ENCODE measurements at places on chromosomes 7 and 10.

DNA sequence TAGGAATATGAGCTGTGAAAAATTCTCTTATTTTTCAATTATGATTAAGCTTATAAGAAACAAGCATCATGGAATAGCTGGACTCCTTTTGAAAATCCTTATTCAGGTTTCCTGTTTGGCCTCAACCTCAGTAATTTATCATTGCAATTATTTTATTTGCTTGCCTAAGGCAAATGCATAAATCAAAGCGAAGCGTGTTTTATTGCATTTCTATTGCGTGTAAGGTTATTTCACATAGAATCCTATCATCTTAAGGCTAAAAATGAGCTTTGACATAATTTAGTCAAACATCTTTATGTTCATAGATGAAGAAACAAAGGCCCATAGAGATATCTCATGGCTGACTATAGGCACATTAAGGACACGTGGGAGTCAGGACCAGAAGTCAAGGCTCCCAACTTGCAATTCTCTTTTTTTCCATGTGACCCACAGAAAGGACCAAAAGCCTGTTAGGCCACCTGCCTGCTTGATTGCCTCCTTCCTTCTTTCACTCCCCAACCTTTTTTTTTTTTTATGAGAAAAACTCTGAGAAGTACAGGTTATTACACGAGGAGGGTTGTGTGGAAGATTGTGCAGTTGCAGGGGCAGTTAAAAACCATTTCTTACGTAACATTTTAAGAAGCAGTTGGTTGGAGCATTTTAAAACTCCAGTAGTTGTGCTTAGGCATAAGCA, 261.0 kb downstream of the HDAC9 start:
- no peak for DNase-seq

DNA sequence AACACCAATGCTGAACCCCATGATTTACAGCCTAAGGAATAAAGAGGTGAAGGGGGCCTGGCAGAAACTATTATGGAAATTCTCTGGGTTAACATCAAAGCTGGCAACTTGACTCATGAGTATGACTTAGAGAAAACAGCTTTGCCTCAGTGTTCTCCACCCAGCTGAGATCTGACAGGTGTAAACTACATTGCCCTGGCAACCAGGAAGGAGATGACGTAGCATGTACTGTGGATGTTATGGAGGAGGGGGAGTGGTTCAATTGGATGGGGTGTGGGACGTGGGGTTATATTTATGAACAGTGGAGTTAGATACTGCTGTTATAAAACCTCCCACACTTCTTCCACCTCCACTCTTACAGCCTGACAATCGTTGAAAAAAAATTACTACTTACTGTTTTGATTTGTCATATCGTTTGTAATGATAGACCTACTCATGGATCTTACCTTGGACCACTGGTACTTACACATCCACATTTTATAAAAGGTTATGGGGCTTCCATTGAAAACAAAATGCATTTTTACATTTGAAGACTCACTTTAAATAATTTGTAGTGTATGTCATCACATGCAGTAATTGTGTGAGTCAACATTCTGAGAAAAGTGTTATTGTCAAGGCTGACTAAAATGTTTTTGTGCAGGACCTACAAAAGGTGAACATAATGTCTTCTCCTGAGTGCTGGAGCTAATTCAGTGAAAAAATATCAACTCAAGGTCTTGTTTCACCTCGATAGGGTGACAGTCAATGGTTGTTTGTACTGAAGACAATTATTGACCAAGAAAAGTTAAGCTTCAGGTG, 6.4 kb downstream of the OR2F1 start:
- DNase-seq, result no peak

- DNase-seq, result no peak
Observed at GRCh38 chr10:49302088-49302487, 3.1 kb downstream of the C10orf71 start.

- DNase-seq, result no peak
Observed at GRCh38 chr7:80165177-80165576, 30.5 kb downstream of the GNAI1 start.

- DNase-seq, result no peak
Observed at GRCh38 chr7:127578711-127579275, 6.6 kb downstream of the GCC1 start.

- no peak for DNase-seq
Observed at GRCh38 chr7:116324582-116324981, 114.2 kb downstream of the TES start.

DNA sequence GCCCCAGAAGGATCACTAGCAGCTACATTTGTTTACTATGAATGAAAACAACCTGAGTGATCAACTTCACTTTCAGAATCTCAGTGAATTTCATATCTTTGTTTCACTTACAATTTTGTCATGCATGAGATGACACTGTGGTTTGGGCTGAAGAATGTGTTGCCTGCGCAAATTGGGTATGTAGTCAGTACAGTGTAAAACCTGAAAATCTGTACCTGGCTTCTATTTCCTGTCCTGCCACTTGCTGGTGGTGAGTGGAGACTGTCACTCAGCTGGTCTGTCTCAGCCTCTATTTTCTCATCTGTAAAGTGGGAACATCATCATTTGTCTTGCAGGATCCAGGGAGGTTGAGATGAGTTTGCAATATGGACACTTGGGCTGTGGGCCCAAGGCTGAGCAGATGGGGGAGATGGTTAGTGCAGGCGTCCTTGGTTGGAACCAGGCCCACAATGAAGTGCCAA, 118.0 kb downstream of the WDFY4 start:
- DNase-seq, result no peak

GRCh38 chr7:36942955-36943354, 218.7 kb upstream of the AOAH start:
- no peak for DNase-seq

GRCh38 chr7:36232555-36232954, 79.5 kb downstream of the EEPD1 start:
- DNase-seq, result no peak

DNA sequence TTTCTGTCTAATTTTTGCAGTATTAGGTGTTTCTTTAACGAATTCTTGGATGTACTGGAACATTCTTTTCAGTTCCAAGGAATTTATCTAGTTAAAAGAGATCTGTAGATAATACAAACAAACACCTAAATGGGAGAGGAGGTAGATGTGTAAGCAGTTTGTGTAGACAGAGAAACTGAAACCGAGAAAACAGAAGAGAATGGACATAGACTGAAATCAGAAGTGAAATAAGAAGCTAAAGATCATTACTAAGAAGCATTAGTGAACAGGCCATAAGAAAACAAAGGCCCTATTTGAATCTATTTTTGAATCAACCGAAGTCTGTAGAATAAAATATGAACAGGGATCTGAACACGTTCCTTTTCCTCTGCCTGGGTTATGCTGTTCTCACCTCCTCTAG, 26.5 kb upstream of the TMEM229A start:
- no peak for DNase-seq

DNA sequence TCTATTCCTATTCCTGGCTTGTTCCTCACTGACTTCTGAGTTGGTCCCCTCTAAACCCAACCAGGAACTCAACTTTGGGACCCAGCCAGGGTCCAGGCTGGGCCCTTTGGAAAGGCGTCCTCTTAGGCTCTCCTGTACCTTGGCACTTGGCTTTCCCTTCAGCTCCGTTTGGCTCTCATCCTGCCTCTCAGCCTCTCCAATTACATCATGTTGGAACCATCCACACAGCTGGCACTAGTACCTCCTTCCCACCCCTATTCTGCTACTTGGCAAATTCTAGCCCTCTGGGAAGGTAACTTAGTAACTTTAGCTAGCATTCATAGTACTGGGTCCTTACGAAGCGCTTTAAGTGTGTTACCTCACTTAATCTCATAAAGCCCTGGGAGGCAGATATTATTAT, 205.3 kb upstream of the HABP2 start:
- DNase-seq, result no peak

GRCh38 chr7:127080576-127080975, 172.2 kb downstream of the GRM8 start:
- DNase-seq, result no peak

GRCh38 chr7:123640583-123640982, 15.1 kb upstream of the LMOD2 start:
- no peak for DNase-seq

DNA sequence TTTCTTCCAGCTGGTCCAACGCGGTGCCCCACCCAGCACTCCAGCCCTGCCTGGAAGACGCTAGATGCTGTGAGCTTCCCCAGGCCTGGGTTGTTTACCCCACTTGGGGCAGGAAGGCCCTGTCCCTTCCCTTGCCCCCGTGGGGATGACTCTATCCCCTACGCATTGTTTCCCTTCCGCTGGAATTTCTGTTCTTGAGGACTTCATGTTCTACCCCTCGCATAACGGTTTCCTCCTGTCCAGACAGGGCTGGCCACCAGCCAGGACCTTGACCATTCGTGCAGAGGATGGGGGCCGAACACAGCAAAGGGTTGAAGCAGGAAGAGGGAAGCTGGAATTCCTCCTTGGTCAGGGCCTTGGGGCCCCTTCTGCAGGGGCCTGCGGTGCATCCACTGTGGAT, 14.7 kb upstream of the SERPINE1 start:
- no peak for DNase-seq

DNA sequence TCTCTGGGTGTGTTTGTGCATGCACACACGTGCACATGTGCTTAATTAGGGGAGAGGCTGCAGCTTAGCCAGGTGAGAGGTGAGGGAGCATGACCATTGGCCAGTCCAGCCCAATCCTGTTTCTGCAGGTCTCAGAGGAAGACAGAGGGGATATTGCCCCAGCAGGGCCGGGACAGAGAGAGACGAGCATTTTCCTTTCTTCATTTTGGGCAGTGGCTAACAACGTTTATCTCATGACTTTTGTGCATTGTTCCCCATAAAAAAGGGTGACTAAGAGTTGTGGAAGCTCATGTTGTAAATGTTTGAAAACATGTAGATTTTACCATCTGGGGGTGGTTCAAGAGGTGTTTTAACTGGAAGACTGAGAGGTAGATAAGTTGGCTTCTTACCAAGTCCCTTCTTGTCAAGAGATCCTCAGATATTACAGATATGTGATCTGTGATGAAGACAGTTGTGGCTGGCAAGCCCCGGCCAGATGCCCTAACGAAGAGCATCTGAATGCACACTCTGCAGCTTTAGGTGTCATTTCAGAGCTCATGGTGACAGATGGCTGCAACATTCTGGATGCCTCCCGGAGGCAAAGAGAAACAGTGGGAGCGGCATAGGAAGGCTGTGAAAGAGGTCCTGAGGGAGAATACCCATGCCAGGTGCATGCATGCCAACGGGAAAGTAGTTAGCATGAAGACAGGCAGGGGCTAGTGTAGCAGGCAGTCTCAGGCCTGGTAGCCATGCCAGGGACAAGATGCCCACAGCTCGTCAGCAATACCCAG, 16.7 kb upstream of the DMBT1 start:
- no peak for DNase-seq

DNA sequence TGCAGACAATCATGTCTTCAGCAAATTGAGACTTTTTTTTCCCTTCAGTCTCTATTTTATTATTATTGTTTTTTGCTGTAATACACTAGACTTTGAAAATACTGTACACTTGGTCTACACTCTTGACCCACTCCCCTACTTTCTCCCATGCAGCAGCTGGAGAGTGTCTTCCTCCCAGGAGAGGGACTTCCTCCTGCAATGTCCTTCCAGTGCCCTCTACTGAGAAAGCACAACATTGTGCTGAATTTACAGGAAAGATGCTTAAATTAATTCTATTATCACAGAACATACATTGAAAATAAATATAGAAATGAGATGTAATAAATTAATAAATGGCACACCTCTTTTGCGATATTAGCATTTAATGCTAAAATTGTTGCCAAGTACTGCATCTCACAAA, 411.3 kb downstream of the CCSER2 start:
- DNase-seq, result no peak

DNA sequence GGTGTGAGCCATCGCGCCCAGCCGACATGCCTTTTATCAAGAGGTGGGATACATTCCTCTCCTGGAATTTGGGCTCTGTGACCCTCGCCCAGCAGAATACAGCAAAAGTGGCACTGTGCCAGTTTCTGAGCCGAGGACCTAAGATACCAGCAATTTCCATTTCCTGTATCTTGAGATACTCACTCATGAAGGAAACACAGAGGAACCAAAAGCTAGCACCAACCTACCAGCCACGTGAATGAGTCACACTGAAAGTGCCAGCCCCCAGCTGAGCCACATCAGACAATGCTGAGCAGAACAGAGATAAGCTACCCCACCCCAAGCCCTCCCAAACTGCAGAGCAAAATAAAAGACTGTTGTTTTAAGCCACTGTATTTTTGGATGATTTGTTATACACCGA, 56.3 kb downstream of the CACUL1 start:
- DNase-seq, result no peak

DNA sequence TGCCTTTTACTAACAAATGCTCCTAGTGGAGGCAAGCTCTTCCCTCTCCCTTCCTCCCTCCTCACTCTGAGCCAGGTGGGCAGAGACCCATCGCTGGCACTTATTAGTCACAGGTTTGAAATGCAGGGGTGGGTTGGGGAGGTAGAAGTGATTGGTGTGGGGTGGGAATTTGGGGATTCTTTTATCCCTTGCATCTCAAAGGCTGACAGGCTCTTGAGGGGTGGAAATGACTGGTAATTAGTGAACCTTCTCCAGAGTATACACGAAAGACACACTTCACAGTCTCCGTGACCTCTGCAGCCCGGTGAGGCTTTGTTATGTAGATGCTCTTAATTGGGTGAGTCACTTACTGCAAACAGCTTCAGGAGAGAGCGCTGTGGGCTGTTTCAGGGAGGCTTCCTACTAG, 13.9 kb upstream of the LRMDA start:
- DNase-seq, result peak; percentile 30

DNA sequence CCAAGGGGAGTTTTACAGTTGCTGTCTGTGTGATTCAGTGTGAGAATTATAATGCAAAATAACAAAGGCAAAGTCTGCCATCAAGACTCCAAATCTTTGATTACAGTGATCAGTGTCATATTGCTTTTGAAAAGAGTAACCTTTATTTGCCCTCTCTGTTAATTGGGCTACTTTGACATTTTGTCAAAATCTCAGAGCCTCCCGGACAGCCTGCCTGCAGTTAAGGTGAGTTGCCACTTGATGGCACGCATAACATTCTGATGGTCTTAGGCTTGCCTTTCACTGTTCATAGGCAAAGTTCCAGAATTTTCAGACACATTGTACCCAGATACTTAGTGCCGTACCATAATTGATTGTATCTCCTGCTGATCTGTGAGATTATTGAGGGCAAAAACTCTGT, 253.5 kb downstream of the ABCA13 start:
- no peak for DNase-seq

- DNase-seq, result no peak
Observed at GRCh38 chr10:106734220-106734619, 430.3 kb downstream of the SORCS1 start.

- no peak for DNase-seq
Observed at GRCh38 chr7:24339575-24339974, 55.6 kb downstream of the NPY start.

GRCh38 chr7:86708031-86708680, 64.4 kb downstream of the GRM3 start:
- DNase-seq, result no peak

- DNase-seq, result no peak
Observed at GRCh38 chr10:132652936-132653590, 115.5 kb downstream of the INPP5A start.

DNA sequence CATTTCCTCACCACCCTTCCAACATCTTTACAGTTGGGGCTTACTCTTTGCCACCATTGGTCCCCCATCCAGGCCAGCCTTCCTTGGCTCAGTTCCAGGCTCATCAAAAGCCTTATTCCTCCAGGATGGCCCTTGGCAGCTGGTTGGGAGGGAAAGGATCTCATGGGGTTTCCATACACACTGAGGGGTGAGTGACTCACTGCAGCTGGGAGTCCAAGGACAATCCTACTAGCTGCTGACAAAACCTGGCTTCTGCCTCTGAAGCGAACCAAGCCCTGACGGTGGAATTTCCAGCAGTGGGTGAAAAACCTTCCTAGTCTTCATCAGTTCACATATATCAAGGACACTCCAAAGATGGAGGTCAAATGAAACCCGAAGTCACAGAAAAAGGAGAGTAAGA, 22.9 kb downstream of the CRHR2 start:
- no peak for DNase-seq

GRCh38 chr7:81161451-81162075, 242.7 kb upstream of the SEMA3C start:
- peak; percentile 97 for DNase-seq

All from DMS79 (cell line).